Fibroblast of villous mesenchyme (primary cell): ENCODE measurements at places on chromosomes 4 and X. TPM values are rescaled to one million over a fixed set of nuclear protein-coding genes. Genes with fewer than 3 reads are reported as not detected.

The IGSF1 gene
- total RNA-seq = under 0.01 and 0.32 TPM in 2 replicates

The FHIP1A gene
- under 0.01 and 0.32 TPM in 2 replicates for total RNA-seq

The SLC9B1 gene
- 0.43 and 0.64 TPM in 2 replicates for total RNA-seq

The MTCP1 gene
- total RNA-seq = 2.2 and 13.5 TPM in 2 replicates

The GAGE12H gene
- not detected in 2 replicates for total RNA-seq
